ENCODE measurements at places on chromosomes 4 and X.

DNA sequence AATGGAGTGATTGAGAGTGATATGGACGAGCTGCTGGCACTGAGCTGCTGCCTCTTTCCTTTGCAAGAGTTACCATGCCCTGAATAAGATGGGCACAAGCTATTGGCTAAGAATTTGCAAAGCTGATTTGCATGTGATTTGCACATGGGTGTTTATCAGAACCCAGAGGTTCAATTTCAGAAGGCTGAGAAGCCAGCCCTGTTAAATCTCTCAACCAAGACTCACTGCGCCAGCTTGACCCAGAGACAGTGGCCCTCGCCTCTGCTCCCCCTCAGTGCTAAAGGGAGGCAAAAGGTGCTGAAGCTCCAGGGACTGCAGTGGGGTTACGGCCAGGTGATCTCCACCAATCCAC is 701 bp downstream of the ARHGAP4 start:
- no peak for DNase-seq

- DNase-seq: no peak
Observed at GRCh38 chrX:46340696-46341095, 204.5 kb downstream of the ZNF674 start.

GRCh38 chrX:24232796-24233195 is 81.1 kb downstream of the SUPT20HL2 start:
- DNase-seq: no peak

DNA sequence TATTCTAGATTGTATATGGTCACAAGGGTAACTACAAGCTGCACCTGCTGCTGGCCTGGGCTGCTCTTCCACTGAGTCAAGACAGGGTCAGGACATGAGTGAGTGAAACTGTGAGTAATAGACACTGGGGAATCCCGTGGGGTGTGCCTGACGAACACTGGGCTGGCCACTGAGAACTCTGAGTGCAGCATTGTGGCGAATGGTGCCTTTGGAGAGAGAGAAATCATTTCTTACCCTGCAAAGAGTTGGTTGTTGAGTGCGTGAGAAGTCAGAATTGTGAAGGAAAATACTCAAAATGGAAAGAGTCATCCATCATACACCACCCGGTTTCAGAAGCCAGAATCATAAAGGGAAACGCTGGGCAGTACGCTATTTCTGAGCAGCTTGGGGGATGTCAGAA is 43.1 kb upstream of the LSM6 start:
- peak; percentile 43 for DNase-seq

DNA sequence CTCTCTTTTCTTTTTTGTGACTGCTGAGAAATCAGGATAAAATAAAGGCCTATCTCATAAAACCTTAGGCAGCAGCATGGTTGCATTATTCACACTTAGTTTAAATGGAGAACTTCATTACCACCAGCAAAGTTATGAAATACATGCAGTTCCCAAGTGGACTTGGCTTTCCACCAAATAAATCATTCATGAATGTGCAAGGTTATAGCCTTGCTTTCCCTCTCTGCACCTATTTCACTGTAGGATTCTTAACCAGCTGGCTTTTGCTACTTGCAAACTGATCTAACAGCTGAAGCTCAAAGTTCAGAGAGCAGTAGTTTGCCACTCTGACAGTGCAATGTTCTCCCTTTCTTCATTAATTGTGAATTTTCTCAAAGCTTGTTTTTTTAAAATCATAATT is 140.1 kb upstream of the SMIM31 start:
- no peak for DNase-seq

GRCh38 chr4:98605216-98605615 is 53.2 kb downstream of the TSPAN5 start:
- no peak for DNase-seq

- DNase-seq: no peak
Observed at GRCh38 chrX:72712094-72712755, 1.9 kb downstream of the PHKA1 start.

DNA sequence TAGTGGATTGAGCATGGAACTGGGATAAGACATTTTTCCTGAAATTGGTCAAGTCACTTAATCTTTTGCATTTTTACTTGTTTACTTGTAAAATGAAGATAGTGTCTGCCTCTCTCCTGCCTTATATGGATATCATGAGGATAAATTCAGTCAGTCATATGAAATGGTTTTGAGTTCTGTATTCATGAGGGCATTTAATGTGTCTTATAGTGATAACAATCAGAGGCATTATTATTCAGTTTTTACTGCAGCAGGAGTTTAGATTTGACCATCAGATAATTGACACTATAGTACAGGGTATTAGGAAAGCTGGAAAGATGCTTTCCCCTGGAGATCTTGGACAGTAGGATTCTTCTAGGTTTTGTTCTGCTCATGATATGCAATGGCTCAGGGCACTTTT is 26.0 kb downstream of the NPNT start:
- no peak for DNase-seq

DNA sequence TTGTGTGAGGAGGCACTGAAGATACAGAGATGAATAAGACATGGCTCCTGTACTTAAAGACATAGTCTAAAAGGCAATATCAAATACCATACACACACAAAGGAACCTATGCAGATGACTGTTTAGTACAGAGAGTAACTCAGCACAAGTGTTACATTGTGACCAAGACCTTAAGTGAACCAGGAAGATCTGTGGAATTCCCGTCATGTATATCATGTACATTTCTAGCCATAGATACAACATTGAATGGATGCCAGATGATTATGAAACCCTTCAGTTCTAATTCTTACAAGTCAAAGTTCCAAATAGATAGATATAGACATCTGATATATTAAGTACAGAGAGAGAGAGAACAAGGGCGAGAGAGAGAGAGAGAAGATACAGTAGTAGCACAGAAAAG is 73.2 kb downstream of the PAK3 start:
- no peak for DNase-seq

DNA sequence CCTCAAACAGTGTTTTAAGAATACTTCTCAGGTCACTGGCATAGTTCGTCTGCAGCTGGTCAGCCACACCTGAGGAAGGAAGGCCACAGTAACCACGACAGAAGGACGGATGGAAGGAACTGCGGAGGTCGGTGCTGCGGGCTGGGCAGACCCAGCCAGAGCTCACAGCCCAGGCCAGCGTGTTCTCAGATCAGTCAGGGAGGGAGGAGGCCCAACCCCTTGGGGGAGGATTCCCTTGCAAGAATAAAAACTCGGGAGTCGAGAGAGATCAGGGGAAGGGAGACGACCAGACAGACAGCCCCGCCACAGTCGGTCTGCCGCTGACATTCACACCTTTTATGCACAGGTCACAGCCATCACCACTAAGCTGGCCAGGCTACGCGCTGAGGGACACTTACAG is 11.3 kb upstream of the MXD4 start:
- DNase-seq: no peak

DNA sequence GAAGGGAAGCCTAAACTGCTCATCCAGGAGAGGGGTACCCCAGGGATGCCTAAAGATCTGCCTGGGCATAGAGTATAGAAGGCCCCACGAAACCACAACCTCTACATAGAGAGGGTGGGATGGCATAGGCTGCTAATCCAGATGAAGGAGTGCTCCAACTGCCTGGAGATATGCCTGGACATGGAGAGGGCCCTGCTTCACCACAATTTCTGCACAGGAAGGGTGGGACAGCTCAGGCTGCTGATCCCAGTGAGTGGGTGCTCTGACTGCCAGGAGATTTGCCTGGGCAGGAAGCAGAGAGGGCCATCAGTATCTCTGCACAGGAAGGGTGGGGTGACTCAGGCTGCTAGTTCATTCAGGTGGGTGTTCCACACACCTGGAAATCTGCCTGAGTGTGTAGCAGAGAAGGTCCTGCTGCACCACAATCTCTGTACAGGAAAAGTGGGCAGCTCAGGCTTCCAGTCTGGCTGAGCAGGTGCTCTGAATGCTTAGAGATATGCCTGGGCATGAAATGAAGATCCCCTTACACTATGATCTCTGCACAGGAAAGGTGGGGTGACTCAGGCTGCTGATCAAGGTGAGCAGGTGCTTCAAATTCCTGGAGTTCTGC is 61.1 kb downstream of the ZNF518B start:
- DNase-seq: no peak

GRCh38 chr4:52848254-52848653 is 13.9 kb upstream of the RASL11B start:
- DNase-seq: no peak

DNA sequence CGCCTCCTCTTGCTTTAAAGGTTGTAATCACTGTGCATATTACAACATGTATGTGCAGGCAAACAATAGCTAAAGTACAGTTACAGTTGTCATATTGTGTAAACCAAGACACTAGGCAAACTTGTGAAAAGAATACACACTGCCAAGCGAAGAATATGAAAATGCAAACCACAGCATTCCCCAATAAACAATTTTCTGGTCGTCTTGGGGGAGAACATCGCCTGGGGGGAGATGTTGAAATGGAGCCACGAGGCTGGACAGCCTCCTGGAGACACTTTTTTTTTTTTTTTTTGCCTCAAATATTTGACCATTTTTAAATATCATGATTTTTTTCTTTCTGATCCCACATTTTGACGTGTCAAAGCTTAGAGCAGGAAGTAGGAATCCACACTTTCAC is 51.7 kb upstream of the PDLIM3 start:
- no peak for DNase-seq

DNA sequence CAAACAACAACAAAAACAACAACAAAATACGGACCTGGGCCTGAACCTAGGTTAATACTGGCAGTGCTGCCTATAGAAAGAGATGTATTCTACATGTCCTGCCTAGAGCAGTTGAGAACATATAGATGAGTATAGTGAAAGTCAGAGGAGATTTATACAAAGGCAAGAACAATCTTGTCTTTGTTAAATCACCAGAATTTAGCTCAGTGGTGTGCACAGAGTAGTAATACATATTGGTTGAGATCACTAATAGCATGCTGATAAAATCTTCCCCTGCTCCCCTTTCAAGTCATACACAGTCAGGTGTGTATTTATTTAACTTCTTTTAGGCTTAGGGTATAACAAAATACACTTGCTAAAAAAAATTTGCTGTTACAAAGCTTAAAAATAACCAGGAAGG is 247.8 kb downstream of the ADGRL3 start:
- DNase-seq: no peak

GRCh38 chr4:4824232-4824631 is 35.2 kb upstream of the MSX1 start:
- no peak for DNase-seq

GRCh38 chr4:85681221-85681657 is 206.3 kb downstream of the ARHGAP24 start:
- no peak for DNase-seq

DNA sequence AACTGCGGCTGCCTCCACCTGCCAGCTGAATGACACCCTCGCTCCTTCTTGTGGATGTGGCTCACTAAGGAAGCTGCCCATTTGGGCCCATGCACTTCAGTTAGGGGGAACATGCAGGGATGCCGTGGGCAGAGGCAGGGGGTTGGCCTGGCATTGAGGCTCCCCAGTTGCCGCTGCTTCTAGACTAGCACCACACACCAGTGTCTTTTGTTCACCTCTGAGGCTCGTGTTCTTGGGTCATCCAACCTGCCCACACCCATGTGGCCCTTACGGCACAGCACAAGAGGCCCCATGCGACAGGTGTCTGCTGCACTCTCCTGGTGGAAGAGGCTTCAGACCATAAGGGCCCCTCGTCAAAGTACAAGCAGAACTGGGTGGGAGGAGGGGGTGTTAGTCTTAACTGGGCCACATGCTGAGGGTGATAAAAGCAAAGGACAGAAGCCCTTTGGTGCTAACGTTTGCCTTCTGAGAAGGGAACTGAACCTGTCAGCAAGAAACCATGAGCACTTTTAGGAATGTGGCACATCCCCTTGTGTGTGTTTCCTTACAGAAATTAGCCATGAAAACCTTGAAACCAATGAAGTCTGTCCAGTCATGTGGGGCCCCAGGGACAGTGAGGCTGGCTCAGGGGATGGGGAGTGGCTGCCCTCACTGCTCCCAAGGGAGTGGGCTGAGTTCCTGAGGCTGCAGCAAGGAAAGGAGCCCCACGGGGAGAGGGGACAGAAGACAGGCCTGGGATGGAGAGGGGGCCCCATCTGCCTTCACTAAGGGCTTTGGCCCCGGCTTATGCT is 39.2 kb downstream of the MAP7D3 start:
- no peak for DNase-seq

DNA sequence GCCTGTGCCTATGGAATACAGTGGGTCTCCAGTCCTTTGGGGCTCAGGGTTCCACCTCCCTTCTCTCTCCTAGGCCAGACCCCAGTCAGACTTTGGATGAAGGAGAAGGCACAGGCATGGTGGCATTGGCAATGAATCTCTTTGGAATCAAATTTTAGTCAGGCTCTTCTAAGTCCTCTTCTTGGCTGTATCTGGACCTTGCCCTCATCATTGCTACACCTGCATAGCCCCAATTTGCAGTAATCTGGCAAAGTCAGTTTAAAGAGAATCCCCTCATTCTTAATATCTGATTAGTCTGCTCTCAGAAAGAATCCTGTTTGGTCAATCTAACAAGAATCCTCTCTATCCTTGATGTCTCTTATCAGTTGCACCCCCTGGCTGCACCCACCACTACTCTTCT is 77.6 kb downstream of the SLC16A2 start:
- no peak for DNase-seq

DNA sequence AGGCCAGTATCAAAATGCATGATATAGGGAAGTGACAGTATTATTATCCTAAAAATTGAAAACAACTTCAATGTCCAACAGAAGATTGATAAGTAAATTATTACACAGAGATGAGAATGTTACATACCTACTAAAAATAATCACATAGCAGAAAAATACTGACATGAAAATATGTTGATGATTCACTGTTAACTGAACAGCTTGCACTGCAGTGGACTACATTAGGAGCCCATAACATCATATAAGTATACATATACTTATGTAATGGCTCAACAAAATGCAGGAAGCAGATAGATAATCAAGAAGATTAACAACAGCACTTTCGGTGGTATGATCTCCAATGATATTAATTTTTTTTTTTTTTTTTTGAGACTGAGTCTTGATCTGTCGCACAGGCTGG is 7.1 kb downstream of the CLOCK start:
- no peak for DNase-seq

GRCh38 chr4:122542411-122543236 is 78.2 kb downstream of the IL21 start:
- DNase-seq: no peak

GRCh38 chr4:81358154-81358553 is 113.6 kb downstream of the RASGEF1B start:
- no peak for DNase-seq

DNA sequence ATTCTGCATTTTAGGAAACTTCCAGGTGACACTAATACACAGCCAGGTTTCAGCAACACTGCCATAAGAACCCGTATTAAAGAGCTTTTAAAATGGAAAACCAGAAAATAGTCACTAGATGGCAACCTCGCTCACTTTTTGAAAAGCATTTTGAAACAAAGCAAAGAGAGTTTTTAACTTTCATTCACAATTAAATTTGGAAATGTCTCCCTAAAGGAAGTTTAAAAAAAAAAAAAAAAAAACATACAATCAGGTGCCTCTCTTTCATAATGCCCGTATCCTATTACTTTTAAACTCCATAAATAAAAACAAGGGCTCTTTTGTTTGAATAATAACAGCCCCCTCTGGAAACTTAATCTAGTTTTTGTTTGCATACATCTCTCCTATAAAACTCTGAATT is 20.3 kb downstream of the MEPE start:
- DNase-seq: no peak

GRCh38 chr4:16035843-16036242 is 48.0 kb downstream of the PROM1 start:
- DNase-seq: no peak

GRCh38 chr4:102116121-102116520 is 229.2 kb downstream of the SLC39A8 start:
- DNase-seq: no peak

Data from activated T-cell treated with anti-CD3 and anti-CD28 coated beads, Interleukin-2, amount 50 U/mL, for 24 hours (primary cell).